GM12864 (cell line): ENCODE measurements at places on chromosomes 4 and X.

DNA sequence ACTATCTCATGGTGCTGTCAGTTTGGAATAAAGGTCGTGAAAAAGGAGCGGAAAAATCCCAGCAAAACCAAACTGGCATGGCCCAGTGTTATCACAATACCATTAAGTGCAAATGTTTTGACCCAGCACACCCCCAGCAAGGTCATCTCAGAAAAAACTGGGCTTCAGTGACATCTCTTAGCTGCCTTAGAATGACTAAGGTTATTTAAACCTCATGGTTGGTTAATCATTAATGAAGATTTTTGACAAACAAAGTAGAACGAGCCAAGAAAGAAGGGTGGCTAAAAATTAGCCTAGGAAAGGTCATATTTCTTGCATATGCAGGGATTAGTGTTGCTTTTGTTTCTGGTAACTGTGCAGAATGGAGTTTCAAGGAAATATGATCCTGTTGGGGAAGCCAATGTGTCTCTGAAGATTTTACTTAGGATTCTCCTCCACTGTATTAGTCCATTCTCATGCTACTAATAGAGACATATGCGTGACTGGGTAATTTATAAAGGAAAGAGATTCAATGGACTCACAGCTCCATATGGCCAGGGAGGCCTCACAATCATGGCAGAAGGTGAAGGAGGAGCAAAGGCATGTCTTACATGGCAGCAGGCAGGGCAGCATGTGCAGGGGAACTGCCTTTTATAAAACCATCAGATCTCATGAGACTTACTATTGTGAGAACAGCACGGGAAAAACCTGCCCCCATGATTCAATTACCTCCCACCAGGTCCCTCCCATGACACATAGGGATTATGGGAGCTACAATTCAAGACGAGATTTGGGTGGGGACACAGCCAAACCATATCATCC lies 83.5 kb downstream of the CHRNA9 start:
- no peak for DNase-seq

DNA sequence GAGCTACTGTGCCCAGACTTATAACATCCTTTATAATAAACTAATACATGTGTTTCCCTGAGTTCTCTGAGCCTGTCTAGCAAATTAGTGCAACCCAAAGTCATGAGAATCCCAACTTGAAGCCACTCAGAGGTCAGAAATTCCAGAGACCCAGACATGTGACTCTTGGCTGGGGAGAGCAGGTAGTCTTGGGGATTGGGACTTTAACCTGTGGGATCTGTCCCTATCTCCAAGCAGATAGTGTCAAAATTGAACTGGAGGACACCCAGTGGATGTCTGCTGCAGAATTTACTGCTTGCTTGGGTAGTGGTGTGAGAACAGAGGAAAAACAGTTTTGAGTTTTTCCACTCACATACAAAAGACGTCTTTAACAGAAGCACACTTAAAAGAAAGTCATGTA lies 26.4 kb downstream of the ELOVL6 start:
- no peak for DNase-seq

- no peak for DNase-seq
Observed at GRCh38 chr4:5096261-5096660, 45.0 kb downstream of the STK32B start.

DNA sequence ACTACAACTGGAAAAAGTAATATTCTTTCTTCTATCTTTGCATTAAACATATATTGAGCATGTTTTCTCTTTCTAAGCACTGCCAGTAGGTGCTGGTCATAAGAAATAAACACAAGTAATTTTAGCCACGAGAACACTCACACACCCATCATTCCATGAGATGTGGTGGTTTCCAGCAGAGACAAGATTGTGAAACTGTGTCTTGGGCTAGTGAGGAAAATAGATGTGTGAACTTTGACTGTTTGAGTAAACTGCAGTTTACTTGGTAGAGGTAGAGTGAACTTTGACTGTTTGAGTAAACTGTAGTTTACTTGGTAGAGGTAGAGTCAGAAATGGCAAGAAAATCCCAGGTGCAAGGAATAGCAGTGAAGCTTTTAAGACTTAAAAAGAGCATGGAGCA lies 300.9 kb upstream of the HS3ST1 start:
- DNase-seq: no peak

DNA sequence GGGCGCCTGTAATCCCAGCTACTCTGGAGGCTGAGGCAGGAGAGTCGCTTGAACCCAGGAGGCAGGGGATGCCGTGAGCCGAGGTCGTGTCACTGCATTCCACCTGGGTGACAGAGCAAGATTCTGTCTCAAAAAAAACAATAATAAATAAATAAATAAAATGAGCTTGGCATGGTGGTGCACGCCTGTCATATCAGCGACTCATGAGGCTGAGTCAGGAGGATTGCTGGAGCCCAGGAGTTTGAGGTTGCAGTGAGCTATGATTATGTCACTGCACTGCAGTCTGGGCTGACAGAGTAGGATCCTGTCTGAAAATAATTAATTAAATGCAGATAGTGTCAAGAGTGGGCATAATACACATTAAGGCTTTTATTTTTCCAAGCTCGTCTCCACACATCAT lies 77.5 kb downstream of the DHRSX start:
- DNase-seq: no peak

DNA sequence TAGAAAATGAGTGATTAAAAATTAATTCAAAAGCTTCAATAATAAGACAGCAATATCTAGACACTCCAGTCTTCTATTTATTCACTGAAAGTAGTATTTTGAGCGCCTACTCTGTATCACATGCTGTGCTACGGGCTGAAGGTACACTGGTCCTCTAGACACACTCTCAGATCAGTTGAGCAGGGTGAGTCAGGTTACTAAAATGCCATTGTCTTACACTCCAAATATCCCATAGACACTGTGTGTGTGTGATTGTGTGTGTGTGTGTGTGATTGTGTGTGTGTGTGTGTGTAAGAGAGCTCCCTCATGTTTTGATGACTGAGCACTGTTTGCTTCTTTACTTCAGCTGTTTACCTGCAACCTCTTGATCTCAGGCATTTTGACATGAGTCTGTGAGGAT lies 342.8 kb upstream of the BOD1L1 start:
- DNase-seq: no peak
